Activated CD4-positive, alpha-beta memory T cell treated with anti-CD3 and anti-CD28 coated beads for 36 hours (primary cell): ENCODE measurements at places on chromosomes 3 and 15. TPM values are rescaled to one million over a fixed set of nuclear protein-coding genes. Genes with fewer than 3 reads are reported as not detected.

SLC28A1 gene
- not detected for total RNA-seq

DNA sequence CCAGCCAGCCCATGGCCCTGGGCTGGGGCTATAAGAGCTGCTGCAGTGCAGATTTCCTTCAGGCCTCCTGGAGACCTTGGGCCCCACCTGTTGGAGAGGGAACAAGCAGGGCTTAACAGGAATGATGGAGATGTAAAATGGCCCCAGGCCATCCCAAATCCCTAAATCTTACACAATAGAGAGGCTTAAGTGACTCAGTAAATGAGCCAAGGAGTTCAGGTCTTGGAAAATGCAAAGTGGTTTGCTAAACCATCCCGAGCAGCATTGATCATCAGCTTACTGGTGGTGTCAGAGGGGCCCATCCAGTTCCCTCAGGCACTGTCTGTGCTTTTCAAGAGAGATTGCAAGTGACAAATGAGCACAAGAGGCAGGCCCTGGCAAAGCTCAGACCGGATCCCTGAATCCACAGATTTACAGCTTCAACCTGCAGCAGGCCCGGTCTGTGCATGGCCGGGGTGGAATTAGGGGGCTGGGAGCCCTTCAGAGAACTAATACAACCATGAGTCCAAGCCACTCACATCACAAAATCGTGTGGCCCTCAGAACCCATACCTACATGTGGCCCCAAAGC is 325.4 kb downstream of the UACA start:
- no peak for DNase-seq

GRCh38 chr3:146715170-146715569 is 110.0 kb upstream of the PLSCR5 start:
- DNase-seq, result no peak

SCAANT1 gene
- not detected for total RNA-seq

- DNase-seq, result no peak
These were observed 57.6 kb upstream of the NEO1 start for GRCh38 chr15:72994534-72995177.

DNA sequence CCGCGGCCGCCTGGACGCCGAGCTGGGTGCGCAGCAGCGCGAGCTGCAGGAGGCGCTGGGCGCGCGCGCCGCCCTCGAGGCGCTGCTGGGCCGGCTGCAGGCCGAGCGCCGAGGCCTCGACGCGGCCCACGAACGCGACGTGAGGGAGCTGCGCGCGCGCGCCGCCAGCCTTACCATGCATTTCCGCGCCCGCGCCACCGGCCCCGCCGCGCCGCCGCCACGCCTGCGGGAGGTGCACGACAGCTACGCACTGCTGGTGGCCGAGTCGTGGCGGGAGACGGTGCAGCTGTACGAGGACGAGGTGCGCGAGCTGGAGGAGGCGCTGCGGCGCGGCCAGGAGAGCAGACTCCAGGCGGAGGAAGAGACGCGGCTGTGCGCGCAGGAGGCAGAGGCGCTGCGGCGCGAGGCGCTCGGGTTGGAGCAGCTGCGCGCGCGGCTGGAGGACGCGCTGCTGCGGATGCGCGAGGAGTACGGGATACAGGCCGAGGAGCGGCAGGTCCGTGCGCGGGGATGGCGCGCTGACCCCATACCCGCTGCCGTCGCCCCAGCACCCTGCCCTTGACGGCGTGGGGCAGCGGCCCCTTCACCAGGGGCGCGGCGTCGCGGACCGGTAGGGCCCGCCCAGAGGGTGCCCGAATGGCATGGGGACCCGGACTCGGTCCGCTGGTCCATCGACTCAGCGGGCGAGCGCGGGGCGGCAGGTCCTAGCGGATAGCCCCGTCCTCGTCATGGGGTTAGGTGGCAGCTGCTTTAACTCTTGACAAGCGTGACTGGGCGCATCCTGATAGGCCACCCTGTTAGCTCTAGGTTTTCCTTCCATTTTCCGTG is 848 bp downstream of the SYNM start:
- peak; percentile 57 for DNase-seq

GRCh38 chr3:18841422-18842343 is 306.6 kb upstream of the KCNH8 start:
- no peak for DNase-seq

DNA sequence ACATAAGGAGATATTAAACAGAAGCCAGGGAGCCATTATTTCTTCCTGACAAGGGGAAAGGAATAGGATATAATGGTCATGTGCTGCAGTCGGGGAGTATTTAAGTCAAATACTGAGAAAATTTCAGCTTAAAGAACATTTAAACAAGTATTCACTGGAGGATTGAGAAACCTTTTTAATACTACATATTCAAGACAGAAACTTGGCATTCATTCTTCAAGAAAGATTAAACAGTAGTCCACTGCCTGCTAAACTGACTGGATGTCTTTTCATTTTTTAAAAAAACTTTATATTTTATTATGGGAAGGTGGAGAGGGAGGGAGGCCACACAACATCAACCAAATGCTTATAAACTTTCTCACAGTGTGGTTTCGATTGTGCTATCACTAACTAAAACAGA is 107.4 kb upstream of the CBLB start:
- DNase-seq, result no peak

DNA sequence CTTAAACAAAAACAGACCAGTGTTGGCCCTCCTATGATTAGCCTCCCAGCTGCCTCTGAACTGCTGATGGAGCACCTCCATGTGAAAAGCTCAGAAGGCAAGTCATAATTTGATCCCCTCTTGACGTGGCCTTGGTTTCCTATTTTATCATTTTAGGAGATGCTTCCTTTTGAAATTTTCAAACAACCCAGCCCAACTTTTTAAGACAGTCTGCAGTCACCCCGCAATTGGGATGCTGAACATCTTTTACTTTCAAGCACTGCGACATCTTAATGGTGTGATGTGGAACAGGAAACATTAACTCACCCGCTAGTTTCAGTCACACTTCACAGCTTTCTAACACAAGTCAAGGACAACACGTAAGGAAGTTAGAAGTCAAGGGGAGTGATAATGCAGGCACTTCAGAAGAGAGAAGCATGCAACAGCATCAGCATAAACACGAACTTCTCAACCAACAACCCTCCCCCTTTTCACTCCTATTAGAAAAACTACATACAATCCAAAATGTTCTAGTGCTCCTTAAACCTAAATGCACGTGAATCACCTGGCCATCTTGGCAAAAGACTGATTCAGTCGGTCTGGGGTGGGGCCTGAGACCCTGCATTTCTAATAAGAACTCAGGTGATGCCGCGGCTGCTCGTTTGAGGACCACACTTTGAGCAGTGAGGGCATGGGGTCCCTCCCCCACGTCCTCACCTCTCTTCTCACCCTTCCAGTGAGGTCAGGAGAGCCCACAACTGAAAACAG is 161.5 kb downstream of the FOXP1 start:
- DNase-seq, result peak; percentile 74

- DNase-seq, result no peak
These were observed 132.7 kb downstream of the KLF13 start for GRCh38 chr15:31459400-31459748.

GRCh38 chr15:66264859-66265513 is 11.4 kb upstream of the MEGF11 start:
- DNase-seq, result no peak

JMJD7 gene
- total RNA-seq, result 24.8 TPM

GRCh38 chr3:171183042-171183441 is 156.5 kb upstream of the SLC2A2 start:
- DNase-seq, result no peak

- no peak for DNase-seq
These were observed 708.9 kb upstream of the NECTIN3 start for GRCh38 chr3:110362751-110363150.

VILL gene
- total RNA-seq, result 9.9 TPM

DNA sequence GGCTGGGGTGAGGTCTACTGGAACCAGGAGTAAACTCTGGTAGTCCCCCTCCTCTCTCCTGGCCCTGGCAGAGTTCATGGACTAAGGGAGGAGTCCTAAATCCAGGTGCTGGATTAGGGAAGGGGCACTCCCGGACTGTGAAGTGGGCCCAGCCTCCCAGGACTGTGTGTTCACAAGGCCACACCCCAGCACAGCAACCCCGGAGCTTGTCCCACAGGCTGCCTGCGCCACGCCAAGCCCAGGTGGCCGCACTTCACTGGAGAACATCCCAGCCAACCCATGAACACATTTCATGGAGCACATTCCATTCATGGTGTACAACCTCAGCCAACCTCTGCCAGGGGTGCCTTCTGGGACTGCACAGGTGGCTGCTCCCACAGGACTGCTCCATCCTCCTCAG is 8.2 kb downstream of the ARPIN start:
- no peak for DNase-seq

DNA sequence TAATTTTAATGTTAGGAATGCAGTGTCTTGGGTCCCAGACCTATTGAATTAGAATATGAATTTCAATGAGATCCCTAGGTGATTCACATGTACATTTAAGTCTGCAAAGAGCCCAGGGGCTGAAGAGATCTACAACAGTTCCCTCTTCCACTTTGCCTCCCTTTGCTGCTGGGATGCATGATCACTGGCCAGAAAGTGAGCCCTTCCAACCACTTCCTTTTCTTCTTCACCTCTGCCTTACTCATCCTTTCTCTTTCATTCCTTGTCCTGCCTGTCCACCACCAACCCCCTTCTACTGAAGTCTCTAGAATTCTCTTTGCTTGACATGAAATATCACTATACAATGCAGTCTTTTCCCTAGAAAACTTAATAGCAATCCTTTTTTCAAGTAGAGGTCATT is 222.4 kb upstream of the LRIG1 start:
- DNase-seq, result no peak

DNA sequence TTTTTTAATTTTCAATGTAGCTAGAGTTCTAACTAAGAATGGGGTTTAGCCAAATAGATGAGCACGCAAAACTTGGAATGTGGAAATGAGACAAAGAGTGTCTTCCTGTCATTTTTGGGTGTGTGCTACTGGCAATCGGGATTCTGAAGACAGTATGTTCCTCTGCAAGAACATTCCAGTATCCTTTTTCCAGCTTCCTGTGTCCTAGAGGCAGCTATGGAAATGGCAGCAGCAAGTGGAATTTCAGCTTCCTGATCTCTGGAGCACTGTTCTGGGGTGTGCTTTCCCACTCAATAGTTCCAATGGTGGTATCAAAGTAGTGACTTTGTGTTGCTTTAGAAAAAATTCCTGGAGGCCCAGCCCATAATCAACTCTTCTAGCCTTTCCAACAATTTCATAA is 642.9 kb upstream of the KCNMB2 start:
- DNase-seq, result no peak

DNA sequence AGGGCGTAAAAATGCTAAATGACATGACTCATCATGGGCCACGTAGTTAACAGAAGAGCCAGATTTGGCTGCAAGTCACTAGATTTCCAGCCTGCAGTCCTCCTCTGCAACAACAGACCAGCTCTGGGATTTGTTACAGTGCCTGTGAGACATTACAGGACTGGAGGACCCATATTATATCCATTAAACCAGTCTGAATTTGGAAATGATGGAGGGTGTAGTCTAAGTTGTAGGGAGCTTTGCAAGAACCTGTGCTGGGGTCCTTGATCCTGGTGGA is 10.8 kb downstream of the ZNF774 start:
- no peak for DNase-seq

PRR20G gene
- not detected for total RNA-seq

GRCh38 chr15:67746450-67746849 is 78.9 kb upstream of the SKOR1 start:
- DNase-seq, result peak; percentile 23

GRCh38 chr3:13273604-13274105 is 146.5 kb downstream of the NUP210 start:
- DNase-seq, result no peak

GRCh38 chr3:159150180-159150579 is 348.3 kb downstream of the MFSD1 start:
- DNase-seq, result no peak

MUC20 gene
- total RNA-seq, result 0.78 TPM

ALDH1L1 gene
- not detected for total RNA-seq

CCRL2 gene
- 1.4 TPM for total RNA-seq

DNA sequence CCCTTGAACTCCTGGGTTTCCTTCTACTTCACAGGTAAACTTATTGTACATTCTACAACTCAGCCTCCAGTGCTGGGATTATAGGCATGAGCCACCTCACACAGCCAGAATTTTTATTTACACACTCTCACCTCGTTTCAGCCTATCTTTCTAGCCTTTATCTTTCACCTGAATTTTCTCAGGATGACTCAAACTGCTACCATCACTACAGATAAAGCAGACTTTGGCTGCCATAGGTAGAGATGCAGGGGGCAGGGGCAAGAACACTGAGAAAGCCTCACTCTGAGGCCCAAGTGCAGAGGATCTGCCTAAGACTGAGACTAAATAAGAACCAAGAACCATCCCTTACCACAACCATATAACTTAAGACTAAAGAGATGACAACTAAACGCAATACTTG is 59.0 kb downstream of the ETFA start:
- no peak for DNase-seq

C3orf70 gene
- not detected for total RNA-seq

NAA80 gene
- total RNA-seq, result 19.6 TPM

DNA sequence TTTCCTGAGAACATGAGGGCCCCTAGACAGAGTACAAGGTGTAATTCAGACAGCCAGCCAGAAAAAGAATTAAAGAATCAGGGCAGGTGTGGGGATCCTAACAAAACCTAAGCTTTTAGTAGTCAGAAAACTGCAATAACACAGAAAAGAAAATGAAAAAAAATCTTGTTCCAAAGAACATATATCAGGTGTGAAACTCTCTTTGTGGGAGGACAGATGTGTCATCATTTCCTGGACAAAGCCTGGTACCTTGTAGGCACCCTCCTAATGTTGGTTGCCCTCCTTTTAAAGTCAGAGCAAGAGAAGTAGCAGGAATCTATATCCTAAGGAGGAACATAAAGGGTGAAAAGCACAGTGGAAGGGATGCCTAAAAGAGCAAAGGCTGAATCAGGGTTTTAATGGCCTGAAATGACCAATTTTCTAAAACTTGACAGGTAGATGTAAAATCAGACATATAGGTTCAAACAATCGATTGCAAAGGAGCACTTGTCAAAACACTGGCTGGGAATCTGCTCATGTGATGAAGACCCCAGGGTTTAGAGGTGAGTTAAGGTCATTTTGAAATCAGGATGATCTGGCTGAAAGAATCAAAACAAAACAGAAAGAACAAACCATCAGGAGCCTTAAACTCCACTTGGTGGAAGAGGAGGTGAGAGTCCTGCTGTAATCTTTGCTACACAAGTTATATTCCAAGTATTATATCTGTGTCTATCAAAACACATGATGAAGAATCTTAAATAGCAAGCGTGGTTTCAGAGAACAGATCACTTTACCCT is 54.9 kb downstream of the TGFBR2 start:
- DNase-seq, result no peak

GRCh38 chr3:185040425-185040824 is 112.4 kb downstream of the C3orf70 start:
- DNase-seq, result no peak

ZNF80 gene
- 0.33 TPM for total RNA-seq

- no peak for DNase-seq
These were observed 430.6 kb downstream of the FOXP1 start for GRCh38 chr3:71152892-71153265.

COL6A6 gene
- not detected for total RNA-seq

- DNase-seq, result no peak
These were observed 578.7 kb downstream of the SQOR start for GRCh38 chr15:46213551-46213950.

GRCh38 chr3:66355394-66355793 is 134.6 kb downstream of the SLC25A26 start:
- no peak for DNase-seq

GRCh38 chr3:157695103-157695502 is 191.9 kb upstream of the VEPH1 start:
- DNase-seq, result no peak
